ENCODE measurements at places on chromosomes 16 and 17. TPM values are rescaled to one million over a fixed set of nuclear protein-coding genes. Genes with fewer than 3 reads are reported as not detected.

DNA sequence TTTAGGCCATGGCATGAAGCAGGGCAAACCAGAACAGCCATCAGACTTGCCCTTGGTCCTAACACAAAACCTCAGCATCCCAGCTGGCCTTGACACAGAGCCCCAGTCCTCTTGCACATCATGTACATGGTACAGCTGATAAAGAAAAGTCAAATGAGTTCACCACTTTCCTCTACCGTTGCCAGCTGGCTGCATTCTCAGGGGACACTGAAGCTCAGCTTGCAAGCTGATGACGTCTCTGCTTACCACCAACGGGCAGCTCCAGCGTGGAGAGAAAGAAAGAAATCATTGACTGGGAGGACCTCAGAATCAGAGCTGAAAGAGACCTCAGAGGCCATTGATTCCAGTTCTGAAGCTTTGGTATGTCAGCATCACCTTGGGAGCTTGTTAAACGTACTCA lies 80.7 kb upstream of the CES5A start:
- DNase-seq: no peak

DNA sequence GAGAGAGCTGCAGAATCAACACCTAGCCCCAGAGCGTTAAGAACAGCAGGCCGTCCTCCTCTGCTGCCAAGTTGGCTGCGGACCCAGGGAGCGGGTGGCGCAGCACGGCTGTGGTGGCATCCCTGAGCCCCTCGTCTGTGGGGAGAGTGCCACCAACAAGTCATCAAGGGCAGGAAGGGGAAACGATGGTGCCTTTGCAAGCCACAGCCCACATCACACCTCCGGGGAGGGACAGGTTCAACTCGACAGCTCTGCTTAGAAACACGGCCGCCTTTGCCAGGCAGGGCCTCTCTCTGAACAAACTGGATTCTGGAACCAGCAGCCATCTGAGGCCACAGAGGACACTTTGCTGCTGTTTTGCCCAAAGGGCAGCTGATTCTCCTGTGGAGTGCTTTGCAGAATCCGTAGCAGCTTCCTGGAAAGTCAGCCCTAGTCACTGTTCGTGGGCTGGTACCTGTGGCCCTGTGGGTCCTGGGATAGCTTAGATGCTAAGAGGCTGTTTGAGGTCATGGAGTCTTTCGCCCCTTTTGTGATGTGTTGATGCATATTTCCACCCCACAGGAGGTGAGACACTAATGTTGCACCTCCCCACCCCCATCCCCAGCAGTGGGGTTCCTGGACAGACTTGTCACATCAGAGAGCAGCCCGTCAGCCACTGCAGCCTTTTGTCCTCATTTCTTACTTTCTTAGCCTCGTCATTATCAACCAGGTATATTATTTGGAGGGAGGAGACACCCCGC lies 270.6 kb downstream of the CPPED1 start:
- DNase-seq: peak; percentile 71

GRCh38 chr17:52995147-52995546 lies 827.6 kb upstream of the KIF2B start:
- no peak for DNase-seq

The DRC7 gene
- not detected for total RNA-seq

- DNase-seq: no peak
These were observed 19.6 kb upstream of the EEF2K start for GRCh38 chr16:22186517-22186916.

- DNase-seq: peak; percentile 95
These were observed at the start of gene DEXI for GRCh38 chr16:10942352-10943063. Gene DEXI, minus strand, starts transcription at chr16:10942468. Its CDS starts 463 bp downstream, at chr16:10942005.

- no peak for DNase-seq
These were observed 38.2 kb upstream of the ARL6IP1 start for GRCh38 chr16:18839555-18839954.

GRCh38 chr17:73163043-73163442 lies 1.8 kb upstream of the SSTR2 start:
- no peak for DNase-seq

The ATXN7L3 gene
- 125 TPM for total RNA-seq

- DNase-seq: no peak
These were observed 22.9 kb upstream of the APPBP2 start for GRCh38 chr17:60548990-60549389.

DNA sequence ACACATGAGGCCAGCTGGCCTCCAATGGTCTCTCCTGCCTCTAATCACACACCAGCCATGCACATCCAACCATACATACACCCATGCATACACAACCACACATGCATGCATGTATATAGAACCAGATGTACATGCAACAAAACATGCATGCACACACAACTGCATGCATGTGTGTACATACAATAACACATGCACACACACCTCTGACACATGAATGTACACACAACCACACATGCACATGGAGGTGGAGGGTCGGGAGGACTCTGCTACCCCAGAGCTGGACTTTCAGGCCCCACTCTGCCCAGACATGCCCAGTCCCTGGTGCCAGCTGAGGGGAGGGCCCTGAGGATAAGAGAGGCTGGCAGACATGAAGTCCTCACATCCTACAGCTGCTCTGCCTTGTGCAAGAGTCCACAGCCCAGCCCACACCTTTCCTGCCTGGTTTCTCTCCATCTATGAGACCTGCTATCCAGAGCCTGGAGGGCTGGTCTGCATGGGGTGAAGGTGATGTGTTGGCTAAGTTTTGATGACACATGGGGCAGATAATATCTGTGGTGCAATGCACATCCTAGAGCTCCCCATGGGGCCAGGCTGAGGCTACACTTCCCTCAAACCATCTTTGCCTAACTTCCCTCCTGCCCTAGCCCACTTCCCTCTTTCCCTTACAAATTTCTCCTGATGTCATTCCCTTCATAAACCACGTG lies 50.9 kb upstream of the SDK2 start:
- DNase-seq: no peak

The TGFB1I1 gene
- total RNA-seq: 0.68 TPM

The CACNG4 gene
- not detected for total RNA-seq

The FOXN1 gene
- not detected for total RNA-seq

GRCh38 chr16:5033256-5034166 lies at the start of gene NAGPA:
Gene NAGPA, minus strand, starts transcription at chr16:5033935. Its CDS starts 21 bp downstream, at chr16:5033914.
- DNase-seq: peak; percentile 92

DNA sequence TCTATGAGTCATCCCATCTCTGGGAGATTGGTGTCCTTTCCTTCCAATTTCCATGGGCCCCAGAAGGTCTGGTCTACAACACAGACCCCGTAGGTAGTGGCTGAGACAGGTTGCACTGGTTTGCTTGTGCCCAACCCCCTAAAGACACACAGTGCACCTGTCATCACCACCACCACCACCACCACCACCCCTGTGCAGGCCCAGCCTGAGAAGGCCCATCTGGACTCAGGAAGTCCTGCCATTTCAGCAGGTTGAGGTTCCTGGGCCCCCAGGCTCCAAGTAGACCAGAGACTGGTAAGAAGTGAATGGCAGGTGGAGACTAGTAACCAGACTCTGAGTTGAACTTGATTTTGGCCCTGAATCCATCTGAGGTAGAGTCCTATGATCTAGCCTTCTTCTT lies 25.9 kb upstream of the PHB1 start:
- DNase-seq: no peak

The KRTAP4-5 gene
- total RNA-seq: not detected

DNA sequence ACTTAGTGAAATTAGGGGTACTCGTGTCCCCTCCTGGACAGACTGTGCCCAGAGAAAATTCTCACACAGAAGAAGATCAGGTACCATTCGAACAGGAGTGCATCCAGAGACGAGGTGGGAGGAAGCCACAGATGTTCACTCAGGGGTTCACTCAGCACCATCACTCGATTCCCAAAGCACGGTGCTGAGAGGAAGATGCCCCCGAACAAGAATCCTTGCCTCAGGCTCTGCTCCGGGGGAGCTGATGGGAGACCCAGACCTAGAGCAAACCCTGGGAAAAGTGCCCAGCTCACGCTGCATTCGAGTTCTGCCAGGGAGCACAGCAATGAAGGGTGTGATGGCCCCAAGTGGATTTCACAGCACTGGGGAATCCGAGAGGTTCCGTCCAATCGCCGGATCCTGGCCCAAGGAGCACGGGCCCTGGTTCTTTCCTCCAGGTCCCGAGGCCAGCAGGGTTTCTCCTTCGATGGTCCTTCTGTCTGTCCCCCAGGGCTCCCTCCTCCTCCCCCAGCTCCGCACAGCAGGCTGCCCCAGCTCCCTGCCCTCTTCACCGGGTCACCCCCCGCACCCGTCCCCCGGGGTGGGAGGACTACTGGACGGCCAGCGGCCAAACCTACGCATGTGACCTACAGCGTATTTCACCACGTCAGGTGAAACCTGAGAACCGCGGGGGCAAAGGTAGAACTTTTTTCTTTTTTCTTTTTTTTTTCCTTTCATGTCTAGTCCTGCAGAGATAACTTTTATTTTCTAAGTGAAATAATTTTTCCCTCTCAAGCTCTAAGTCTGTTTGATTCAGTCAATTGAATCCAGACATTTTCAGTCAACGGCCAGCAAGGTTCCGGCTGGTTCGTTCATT lies 10.2 kb upstream of the UBE2I start:
- DNase-seq: no peak

GRCh38 chr17:48330421-48330820 lies 99.6 kb downstream of the SKAP1 start:
- DNase-seq: no peak

The HAGH gene
- 67.8 TPM for total RNA-seq

The C17orf100 gene
- total RNA-seq: 4.2 TPM

- DNase-seq: no peak
These were observed 97.0 kb downstream of the CYLD start for GRCh38 chr16:50838885-50839284.

DNA sequence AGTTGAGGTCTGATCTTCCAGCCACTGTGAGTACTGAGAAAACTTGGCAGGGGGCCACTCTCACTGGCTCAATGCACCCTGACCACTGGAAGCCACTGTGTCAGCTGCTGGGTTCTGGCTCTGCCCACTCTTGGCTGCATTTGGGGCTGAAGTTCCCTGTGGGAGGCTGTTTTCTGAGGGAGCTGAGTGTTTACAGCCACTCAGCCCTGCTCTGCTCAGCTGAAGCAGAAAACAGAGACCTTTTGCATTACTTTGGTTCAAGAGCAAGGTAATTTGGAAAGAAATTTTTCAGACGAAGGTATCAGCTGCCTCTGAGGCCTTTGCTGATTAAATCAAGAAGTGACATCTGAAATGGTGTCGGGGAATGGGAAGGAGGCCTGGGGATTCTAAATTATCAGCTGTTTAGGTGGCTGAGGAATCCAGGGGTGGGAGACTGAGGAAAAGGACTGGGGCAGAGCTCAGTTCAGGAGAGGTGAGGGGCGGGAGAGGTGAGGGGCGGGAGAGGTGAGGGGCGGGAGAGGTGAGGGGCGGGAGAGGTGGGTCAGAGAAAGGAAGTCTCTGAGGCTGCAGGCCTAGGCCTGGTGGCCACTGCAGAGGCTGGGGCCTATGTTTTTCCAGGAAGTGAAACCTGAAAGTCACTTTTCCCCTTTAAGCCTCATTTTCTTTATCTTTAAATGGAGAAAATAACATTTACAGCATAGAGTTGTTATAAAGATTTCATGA lies at the start of gene ACSM5:
ACSM5 (plus strand) TSS at position 137 of the 723 bp plus-strand sequence. CDS start 1,951 bp downstream, outside the sequence.
- no peak for DNase-seq

- DNase-seq: no peak
These were observed at the start of gene TUBB3 for GRCh38 chr16:89922884-89923639. Gene TUBB3, plus strand, starts transcription at chr16:89923342. Its CDS starts 60 bp downstream, at chr16:89923402.

GRCh38 chr17:9259419-9259818 lies 238.1 kb downstream of the NTN1 start:
- DNase-seq: no peak

DNA sequence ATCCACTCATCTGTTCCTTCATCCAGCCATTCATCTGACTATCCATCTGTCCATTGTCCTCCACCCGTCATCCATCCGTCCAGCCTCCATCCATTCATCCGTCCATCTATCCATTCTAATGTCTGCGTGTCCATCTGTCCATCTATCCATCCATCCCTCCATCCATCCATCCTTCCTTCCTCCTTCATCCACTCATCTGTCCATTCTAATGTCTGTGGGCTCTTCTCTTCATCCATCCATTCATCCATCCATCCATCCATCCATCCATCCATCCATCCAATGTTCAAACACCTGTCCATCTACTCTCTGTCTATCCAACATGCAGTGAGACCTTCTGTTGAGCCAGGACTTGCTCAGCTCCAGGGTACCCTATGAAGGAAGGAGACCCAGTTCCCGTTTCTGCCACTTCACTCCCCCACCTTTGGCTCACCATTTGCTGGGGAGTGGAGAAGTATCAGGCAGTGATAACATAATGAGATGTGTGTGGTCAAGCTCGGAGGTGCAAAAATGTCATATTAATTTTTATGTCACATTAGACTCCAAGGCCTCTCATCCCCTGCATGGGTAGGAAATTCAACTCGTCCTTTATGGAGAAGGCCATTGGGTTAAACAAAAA lies 36.5 kb upstream of the ADGRG1 start:
- DNase-seq: no peak

- DNase-seq: no peak
These were observed 39.8 kb downstream of the MAP1LC3B start for GRCh38 chr16:87431926-87432325.

GRCh38 chr17:72816406-72816805 lies 276.1 kb downstream of the SLC39A11 start:
- DNase-seq: no peak

The RNF222 gene
- 0.19 TPM for total RNA-seq

The NT5M gene
- total RNA-seq: 2.9 TPM

The SOX9 gene
- total RNA-seq: not detected

Data from naive thymus-derived CD8-positive, alpha-beta T cell (primary cell).